Fibroblast of skin of scalp (primary cell): ENCODE measurements at places on chromosomes 12 and 14.

DNA sequence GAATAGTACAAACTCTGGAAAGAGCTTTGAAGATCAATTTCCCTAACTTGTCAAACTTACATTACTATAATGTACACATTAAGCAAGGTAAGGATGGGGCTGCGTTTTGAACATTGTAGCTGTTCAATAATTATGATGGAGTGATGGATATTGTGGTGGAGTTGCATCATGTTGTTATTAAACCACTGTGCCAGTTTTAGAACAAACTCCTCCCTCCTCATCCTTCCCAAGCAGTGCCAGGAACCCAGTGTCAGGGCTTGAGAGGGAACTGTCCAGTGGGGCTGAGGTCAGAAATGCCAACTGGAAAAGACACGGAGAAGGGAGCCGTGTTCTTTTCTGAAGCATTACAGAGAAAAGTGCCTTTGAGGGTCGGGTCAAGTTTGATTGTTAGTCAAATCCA, 31.9 kb upstream of the PAPOLA start:
- DNase-seq, result no peak

- peak; percentile 64 for DNase-seq
These were observed 799 bp downstream of the SLC38A6 start for GRCh38 chr14:60981633-60982455.

- no peak for DNase-seq
These were observed 100.3 kb upstream of the NOS1 start for GRCh38 chr12:117461732-117462131.

DNA sequence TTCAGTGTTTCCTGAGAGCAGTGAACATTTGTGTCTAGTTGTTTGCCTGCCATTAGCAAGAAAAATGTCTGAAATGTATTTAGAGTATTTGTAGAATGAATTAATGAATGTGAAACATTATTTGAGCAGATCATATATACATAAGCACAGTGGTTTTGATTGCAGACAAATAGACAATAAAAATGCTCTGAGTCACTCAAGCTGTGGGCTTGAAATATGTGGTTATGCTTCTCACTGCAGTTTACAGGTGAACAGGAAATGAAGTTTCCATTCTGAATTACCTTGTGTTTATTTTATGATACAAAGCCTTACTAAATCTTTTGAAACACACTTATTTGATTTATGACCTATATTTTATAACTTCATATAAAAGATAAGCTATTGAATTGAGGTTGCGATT, 827.7 kb downstream of the TMTC2 start:
- DNase-seq, result no peak

- DNase-seq, result peak; percentile 98
These were observed 236.0 kb downstream of the BCL11B start for GRCh38 chr14:99035712-99036610.

DNA sequence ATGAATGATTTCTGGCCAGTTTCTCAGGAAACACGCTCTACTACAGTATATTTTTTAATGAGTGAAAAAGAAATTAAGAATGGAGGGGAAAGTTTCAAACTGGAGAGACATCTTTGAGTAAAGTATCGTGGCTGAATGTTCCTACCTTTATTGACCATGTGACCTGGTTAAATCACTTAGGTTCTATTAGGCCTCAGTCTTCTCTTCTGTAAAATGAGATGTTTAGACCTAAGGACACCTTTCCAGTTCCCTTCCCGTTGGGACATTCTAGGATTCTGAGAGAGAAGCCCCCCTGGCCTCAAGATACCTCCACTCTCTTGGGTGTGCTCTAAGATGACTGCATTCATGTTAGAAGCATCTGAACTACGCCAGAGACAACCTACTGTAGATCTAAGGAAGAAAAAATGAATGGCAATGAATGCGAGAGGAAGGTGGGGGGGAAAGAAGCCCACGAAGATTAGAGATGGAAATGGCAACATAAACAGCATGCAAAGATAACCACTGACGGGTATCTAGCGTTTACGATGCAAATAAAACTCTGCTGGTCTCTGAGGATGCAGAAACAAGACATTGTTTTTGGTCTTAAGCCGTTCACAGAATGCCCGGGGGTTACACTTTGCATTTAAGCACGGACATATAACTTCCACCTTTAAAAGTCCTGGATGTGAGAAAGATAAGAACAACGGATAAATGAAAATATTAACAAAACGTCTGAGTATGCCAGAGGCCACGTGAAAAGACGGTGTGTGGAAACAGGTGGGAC, 599 bp upstream of the CPSF6 start:
- DNase-seq, result no peak

GRCh38 chr12:71125949-71126348, 31.9 kb downstream of the TSPAN8 start:
- DNase-seq, result no peak

GRCh38 chr14:55802986-55803872, 223.2 kb downstream of the KTN1 start:
- no peak for DNase-seq

- DNase-seq, result no peak
These were observed 98.7 kb upstream of the ATF1 start for GRCh38 chr12:50665170-50665569.

GRCh38 chr12:121390856-121391255, 9.1 kb upstream of the RNF34 start:
- DNase-seq, result no peak

GRCh38 chr12:132588821-132589669, 21.3 kb downstream of the LRCOL1 start:
- DNase-seq, result no peak

- no peak for DNase-seq
These were observed 168.3 kb downstream of the NEDD1 start for GRCh38 chr12:97075161-97075933.

- peak; percentile 36 for DNase-seq
These were observed 151.4 kb downstream of the MED13L start for GRCh38 chr12:116125956-116126566.

- peak; percentile 83 for DNase-seq
These were observed 9.1 kb downstream of the NEMP1 start for GRCh38 chr12:57069523-57069922.

DNA sequence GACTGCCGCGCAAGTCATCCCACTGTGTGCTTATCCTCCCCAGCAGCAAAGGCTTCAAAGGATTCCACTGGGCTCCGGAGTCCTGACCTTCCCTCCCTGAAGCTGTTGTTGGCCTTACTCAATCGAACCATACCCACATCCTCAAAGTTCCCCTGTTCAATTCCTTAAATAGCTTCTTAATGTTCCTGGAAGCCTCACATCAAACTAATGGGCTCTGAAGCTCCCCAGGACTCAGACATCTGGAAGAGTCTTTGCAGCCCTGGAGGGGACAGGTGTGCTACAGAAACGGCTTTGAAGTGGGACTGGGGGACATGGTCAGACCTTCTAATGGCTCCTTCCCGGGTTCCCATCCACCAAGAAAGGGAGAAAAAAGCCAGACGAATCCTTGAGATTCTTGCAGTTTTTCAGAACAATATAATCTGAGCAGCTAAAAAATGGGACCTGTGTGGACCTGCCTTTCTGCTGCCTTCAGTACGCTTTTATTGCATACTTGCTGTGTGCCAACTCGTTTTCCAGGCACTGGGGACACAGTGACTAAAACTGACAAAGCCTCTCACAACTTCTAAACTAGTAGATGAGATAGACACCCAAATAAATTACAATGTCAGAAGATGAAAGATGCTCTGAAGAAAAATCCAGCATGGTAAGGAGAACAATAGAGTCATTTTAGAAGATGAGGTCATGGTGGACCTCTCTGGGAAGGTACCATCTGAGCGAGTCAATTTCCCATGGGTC, 204.5 kb downstream of the MON2 start:
- no peak for DNase-seq

DNA sequence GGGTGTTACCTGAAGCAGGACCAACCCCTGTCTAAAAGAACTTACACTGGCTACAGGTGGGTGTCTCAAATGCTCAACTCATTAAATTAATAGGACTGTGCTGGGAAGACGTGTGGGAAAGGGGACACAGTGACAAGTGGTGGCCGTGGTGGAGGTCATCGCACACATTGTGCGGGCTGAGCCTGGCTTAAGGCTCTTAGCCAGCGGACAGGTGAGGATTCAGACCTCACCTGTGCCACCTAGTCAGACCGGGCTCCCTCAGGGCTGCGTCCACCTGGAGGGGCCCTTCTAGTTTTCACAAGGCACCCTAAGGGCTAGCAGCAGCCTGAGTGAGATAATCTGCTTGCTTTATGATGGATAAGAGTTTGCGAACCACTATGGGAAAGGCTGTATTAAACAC, 125.2 kb upstream of the FKBP4 start:
- no peak for DNase-seq

- no peak for DNase-seq
These were observed 4.5 kb downstream of the SLC11A2 start for GRCh38 chr12:51021694-51022093.

- DNase-seq, result peak; percentile 99
These were observed 233.7 kb downstream of the NTF3 start for GRCh38 chr12:5665615-5666014.

DNA sequence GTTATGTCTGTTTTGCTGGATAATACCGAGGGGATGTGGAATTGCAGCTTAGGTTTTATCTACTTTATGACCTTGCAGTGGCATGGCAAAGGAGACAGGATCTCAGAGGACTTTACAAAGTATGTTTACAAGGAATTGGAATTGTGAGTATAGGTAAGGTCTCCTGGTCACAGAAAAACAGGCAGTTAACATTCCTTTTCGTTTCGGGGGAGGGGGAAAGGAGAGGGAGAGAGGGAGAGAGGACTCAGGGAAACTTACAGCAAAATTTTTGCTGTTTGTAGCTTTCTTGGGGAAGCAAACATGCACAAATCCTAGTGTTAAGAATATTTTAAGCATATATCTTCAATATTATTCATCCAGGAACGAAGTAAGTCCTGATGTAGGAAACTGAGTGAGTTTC, 590.5 kb upstream of the LRFN5 start:
- DNase-seq, result no peak

- peak; percentile 30 for DNase-seq
These were observed 15.7 kb downstream of the FAR2 start for GRCh38 chr12:29164477-29165393.

DNA sequence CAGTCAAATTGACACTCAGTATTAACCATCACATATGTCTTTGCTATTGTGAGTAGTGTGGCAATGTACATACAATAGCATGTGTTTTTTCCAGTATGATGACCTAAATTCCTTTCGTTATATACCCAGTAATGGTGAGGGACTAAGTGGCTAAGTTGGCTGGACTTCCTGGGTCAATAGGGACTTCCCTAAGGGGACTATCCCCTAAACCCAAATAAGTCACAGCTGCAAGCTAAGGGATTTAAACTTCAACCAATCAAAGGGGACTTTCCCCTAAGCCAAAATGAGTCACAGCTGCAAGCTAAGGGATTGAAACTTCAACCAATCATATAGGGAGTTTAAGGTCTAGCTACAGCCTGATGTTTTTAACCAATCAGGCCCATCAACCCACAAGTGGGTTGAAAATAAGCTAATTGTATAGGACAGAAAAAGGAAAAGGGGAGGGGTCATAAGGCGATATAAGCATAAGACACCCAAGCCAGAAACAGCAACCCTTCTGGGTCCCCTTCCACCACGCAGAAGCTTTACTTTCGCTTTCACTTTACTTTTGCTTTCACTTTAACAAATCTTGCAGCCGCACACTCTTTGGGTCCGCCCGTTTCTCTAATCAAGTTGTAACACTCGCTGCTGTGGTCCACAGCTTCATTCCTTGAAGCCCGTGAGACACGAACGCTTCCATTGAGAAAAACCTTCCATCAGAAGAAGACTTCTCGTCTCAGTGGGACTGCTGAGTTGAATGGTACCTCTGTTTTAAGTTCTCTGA, 404.4 kb downstream of the FLRT2 start:
- DNase-seq, result peak; percentile 63

DNA sequence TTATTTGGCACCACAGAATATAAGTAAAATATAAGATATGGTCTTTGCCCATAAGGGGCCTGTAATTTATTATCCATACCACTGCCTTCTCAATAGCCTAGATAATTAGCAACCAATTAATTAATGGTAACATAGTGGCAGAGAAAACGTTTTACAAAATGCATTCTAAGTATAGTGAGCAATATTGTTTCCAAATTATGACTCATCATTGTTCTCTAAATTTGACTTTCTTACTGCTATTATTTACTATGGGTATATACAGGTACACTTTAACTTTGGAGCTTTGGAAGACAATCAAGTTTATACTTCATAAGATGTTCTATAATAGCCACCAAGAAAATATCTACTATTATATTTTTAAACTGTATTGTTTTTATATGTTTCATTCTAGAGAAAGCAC, 26.7 kb downstream of the DCP1B start:
- no peak for DNase-seq
